ENCODE measurements at places on chromosomes 2 and 18.

DNA sequence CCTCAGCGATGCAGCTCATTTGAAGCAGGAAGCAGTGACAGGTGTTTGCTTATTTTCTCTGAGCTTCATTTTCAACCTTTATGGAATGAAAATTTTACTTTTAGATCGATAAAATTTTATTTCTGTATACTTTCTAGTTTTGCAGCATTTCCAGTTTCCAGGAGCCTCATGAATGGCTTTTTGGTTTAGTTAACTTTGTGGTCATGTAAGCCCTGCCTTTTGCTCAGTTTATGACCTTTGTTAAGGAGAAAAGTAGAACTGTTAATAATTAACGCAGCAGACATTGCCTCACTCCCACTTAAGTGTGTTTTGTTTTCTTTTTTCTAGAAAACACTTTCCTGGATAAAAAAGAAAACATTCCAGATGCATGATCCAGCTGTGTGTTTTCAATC, 4.4 kb upstream of the FARP2 start:
- no peak for DNase-seq

DNA sequence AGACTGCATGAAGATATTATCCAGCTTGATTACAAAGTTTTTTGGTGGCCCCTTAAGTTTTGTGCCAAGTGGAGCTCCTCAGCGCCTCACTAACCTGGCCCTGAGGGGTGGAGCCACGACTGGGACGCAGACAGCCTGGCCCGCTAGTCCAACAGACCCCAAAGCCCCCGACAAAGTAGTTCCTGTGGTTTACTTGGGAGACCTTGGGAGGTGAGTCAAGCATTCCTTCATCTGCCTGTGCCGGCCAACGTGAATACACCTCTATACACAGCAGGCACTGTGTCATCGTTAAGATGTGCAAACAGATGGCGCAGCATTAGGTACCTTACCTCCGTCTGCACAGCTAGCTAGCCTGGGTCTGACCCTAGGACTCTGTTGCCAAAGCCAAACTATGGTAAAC, 55.0 kb upstream of the LAMA1 start:
- no peak for DNase-seq

- no peak for DNase-seq
Observed at GRCh38 chr2:201182650-201183364, at the start of gene CASP10. CASP10 (plus strand) TSS chr2:201183141; CDS start chr2:201185778, 2,637 bp downstream.

DNA sequence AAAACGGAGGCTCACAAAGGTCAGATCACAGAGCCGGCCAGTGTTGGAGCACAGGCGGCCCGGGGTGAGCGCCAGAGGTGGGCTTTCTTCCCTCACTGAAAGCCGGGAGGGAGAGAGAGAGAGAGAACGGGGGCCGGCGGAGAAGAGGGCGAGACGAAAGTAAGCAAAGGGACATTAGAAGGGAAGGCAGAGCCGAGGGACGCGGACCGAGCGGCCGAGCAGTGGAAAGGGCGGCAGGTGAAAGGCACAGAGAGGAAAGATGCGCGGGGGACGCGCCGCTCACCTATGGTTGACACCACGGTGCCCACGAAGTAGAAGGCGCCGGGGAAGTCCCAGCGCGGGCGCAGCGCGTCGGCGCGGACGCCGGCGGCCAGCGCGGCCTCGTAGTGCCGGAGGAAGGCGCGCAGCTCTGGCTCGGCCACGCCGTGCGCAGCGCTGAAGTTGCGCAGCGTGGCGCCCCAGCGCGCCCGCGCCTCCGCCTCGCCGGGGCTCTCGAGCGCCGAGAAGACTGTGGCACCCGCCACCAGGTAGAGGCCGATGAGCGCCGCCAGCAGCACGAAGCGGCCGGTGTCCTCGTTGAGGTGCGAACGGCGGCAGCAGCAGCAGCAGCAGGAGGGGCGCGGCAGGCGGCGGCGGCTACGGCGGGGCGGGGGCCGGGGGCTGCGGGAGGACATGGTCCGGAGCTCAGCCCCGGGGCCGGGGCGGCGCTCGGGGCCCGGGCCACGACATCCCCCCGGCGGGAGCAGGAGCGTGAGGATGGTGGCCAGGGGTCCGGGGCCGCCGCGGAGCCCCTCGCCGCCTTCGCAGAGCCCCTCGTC, 166.9 kb downstream of the MSH2 start:
- DNase-seq: no peak

GRCh38 chr18:55346961-55347740, 240.8 kb downstream of the TCF4 start:
- no peak for DNase-seq

DNA sequence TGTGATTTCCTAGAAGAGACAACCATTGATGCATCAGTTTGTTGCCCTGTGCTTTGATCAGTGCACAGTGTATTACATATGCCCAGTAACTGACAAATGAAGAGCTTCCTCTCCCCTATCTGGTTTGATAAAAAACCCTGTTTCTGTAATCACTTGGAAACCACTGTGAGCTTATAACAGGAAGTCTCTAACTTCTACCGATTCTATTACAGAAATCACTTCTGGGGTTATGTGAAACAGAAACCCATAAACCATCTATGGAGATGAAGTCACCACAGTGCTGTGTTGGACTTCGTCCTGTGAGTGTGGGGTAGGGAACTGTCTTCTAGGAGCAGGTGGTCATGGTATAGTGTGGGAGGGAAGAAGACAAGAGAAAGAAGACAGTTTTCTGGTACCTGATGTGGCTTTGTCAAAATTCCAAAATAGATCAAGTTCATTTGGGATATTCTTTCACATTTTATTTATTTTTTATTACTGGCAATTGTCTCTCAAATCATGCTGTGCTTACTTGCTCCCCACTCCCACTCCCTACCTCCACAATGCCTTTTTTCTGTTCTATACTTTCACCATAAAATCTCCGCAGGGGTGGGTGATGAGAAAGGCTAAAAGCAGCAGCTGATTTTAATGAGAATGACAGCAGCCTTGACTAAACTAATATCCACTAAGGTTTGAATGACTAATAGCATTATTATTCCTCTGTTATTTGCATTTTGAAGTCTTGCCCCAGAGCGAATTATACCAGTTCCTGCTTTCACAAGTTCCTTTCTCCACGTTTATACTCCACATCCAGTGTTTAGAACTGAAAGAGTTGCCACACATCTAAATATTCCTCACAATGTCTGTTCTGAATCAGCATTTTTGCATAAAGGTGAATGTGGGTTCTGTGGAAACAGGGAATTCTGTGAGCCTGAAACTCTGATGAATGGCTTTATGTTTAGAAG, 41.7 kb upstream of the RND3 start:
- DNase-seq: no peak

DNA sequence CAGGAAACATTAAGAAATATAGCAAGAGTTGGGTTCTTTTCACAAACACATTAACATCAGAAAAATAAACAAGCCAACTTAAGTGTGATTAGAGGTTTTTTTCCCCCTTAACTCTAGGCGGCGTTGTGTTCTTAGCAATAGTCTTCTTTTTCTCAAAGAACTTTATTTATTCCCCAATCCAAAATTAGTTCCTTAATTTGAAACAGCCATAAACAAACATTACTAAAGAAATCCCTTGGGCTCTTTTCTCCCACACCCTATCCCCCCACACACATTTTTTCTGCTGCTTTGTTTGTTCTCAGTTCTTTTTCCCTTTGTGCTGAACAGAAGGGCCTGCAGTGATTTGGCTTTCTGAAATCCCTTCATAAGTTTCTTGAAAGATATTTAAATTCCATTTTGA, 13.2 kb upstream of the MYO1B start:
- peak; percentile 60 for DNase-seq

DNA sequence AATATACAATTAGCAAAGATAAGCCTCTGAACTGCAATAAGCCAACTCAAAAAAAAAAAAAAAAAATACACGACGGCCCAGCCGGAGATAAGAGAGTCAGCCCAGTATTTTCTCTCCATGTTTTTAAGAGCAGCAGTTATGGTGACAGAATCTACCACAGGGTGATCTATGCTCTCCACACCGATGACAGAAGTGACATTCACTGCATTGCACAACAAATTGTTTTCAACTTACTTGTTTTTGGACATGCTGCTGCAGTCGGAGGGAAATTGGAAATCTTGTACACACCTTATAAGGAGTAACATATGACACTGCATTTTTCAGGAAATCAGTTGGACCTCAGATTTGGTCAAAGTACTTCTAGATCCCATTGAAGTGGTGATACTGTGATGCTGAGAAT, 23.3 kb upstream of the APOB start:
- no peak for DNase-seq

GRCh38 chr2:43559391-43560230, 36.2 kb downstream of the THADA start:
- no peak for DNase-seq

DNA sequence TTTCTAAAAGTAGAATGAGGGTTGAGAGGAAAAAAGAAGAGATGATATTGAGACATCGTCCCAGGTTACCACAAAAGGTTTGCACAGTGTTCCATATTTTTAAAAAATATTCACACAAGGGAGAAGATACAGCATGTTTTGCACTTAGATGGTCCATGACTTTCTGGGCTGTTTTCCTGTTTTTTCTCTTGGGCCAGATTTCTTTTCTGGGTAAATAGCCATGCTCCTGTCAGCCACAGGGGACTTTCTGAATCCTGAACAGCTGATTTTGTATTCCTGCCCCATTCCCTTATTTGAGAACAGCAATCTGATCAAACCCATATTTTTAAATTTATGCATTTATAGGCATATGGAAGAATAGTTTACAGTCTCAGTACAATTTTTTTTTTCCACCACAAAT, 185.9 kb upstream of the NRP2 start:
- no peak for DNase-seq

DNA sequence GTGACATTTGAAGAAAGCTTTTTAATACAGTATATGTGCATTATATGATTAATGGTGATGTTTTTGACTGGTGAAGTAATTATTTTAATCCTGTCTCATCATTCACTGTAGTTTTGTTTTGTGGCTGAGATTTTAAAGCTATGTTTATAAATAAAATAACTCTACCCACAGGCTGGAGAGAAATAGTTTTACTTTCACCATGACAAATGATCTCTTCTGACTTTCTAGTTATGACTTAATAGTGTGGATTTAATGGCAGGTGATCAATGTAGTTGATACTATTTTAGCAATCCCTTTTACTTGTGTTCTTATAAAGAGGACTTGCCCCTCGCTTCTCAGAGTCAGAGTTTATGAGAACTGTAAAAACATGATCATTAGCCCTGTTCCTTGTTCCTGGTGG, 289.5 kb upstream of the SIX3 start:
- DNase-seq: no peak

DNA sequence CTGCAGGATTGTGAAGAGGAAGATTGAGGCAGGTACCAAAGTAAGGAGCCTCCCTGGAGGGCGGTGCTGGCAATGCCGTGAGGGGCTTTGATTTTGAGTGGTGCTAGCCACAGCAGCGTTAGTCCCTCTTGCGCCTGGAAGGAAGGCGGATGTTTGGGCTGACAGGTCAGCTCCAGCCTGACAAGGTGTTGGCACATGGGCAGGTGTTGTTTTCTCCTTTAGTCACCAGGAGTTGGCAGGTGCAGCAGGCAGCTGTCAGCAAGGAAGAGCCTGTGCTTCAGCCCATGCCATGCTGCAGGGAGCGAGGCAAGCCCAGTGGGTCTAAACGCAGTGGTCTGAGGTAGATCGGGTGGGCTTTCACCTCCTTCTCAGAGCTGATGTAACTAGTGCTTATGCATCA, 8.5 kb downstream of the SEC11C start:
- DNase-seq: no peak

DNA sequence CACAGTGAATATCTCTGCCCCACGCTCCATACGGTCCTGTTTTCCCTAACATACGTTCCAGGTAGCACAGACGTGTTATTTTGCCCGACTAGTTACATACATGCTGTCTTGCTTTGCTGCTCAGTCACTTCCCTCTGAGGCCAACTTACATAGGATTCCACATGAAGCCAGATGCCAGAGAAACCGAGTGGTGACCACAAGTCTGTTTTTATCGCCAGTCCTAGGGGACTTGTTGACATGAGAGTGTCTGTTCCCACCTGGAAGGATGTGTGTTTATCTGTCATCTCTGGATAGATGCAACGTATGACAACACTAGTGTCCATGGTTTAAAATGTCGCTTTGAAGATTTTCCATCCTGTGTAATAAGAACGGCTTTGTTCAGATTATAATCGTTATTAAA, 32.6 kb downstream of the PMAIP1 start:
- DNase-seq: no peak
